Activated CD4-positive, alpha-beta T cell treated with anti-CD3 and anti-CD28 coated beads, Interleukin-2, amount 50 U/mL, for 4 hours (primary cell): ENCODE measurements at places on chromosomes 4 and X.

- DNase-seq, result no peak
These were observed at the start of gene ITGB1BP2 for GRCh38 chrX:71301195-71301924. Gene ITGB1BP2 (plus strand): TSS chrX:71301750. CDS start chrX:71301807, 57 bp downstream.

GRCh38 chrX:14508025-14508690, 21.2 kb upstream of the GLRA2 start:
- DNase-seq, result no peak

- no peak for DNase-seq
These were observed at the start of gene FRMD7 for GRCh38 chrX:132127743-132128142. Gene FRMD7 (minus strand): TSS chrX:132128020. CDS start chrX:132127844, 176 bp downstream.

GRCh38 chr4:57077550-57078343, 32.4 kb downstream of the IGFBP7 start:
- no peak for DNase-seq

DNA sequence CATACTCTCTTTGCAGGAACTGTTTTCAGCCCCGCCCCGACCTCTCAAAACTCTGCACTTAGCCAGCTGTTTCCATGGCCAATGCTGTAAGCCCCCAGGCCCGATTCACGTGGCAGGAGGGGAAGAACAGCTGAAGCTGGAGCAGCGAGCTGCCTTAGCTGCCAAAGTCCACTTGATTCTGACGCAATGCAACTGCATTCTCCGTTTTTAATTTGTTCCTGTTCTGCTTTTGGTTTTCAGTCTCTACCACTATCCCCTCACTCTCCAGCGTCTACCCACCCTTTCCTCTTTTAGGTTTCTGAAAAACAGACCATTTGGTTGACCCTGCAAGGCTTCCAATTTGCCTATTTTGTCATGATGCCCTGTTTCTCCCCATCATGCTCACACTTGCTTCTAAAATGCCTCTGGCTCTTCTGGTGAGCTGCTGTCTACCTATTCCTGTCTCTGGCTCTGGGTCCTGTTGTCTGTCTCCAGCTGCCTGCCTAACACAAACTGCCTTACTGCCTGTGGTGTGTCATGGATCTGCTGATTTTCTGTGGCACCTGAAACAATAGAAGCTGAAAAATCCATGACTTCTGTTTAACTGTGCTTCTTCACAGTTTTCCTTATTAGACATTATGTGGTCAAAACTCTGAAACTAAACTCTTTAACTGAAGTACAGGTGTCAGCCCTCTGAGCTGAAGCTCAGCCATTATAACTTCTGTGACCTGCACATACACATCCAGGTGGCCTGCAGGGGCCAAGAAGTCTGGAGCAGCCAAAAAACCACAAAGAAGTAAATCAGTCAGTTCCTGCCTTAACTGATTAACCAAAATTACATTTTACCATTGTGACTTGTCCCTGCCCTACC, 160.5 kb upstream of the AGTR2 start:
- no peak for DNase-seq
